ENCODE measurements at places on chromosomes 2 and 18.
A peak's percentile ranks its signal among the peaks of the same experiment; 100 is the strongest.

GRCh38 chr18:75066936-75067335 lies 142.0 kb downstream of the PTGR3 start:
- DNase-seq, result no peak

DNA sequence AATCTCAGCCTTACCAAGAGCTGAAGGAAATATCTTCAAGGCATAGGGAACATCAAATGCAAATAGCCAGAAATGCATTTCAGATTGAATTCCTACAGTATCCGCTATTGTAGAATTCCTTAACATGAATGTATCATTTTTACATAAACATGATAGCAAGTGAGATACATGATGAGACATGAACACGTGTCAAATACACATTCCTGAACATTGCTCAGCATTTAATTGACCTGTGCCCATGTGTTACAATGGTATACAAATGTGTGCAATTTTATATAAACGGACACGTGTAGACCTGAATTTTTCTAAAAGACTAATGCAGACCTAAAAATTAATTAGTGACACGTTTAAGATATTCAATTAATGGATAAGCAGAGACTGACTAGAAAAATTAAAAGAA lies 133.0 kb upstream of the TLK1 start:
- DNase-seq, result no peak

DNA sequence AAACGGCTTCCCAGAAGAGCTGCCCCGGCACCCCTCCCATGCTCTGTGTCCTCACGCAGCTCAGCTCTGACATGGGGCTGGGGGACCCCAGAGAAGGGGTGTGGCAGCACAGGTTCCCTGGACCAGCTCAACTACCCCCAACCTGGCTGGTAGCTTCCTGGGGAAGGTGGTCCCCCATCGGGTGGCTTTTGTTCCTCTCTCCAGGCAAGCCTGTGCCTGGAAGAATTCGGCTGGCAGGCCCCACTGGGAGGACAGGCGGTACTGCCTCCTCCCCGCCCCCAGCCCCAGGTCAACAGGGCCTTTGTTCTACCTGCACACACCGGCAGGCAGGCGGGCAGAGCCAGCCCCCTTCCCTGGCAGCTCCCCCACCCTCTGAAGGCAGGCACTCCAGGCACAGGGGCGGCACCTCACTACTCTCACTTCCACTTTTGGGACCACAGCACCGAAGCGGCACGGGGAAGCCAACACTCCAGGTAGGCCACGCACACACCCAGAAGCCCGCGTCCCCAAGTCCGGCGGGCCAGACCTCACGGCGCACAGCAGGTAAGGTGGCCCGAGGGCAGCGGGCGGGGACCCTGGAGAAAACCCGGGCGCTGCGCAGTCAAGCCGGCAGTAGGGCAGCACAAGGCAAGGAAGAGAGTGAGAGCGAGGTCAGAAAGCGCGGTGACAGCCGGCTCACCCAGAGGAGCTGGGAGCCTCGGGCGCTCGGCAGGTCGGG lies 1.3 kb downstream of the HS6ST1 start:
- peak; percentile 39 for DNase-seq

DNA sequence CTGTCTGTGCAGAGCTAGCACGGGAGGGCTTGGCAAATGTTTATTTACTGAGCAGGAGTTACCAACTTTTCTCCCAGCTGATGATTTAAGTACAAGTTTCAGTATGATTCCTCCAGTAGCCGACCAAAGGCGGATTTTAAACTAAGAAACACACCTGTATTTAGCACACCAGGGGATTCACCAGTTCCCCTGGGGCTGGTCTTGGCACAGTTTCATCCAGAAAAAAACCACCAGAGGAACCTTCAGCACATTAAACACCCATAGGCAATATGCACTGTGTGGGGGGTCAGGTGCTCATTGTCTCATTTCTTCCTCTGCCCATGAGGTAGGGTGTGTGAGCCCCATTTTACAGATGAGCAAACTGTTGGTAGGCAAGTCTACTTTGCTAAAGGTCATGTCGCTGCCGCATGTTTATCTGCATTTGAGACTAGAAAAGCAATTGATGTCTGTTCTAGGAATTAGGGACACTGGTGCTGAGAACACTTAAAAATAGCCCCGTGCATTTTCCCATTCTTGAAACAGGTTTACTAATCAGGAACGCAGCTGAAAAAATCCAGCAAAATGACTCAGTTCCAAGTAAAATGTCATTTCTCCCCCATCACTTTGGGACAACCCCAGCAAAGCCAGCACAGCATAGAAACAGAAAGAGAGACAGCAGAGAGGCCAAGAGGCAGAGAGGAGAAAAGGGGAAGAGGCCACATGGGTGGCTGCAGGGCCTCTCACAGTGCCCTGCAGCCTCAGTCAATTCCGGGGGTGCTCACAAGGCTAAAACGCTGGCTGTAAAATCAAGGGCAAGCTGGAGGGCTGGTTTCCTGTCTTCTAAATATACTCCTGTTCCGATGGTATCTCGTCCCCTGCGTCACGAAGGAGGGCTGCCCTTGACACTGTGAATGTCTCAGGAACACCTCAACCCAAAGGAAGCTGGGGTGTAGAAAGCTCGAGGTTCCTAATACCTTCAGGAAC lies 166.8 kb upstream of the ID2 start:
- DNase-seq, result peak; percentile 63

DNA sequence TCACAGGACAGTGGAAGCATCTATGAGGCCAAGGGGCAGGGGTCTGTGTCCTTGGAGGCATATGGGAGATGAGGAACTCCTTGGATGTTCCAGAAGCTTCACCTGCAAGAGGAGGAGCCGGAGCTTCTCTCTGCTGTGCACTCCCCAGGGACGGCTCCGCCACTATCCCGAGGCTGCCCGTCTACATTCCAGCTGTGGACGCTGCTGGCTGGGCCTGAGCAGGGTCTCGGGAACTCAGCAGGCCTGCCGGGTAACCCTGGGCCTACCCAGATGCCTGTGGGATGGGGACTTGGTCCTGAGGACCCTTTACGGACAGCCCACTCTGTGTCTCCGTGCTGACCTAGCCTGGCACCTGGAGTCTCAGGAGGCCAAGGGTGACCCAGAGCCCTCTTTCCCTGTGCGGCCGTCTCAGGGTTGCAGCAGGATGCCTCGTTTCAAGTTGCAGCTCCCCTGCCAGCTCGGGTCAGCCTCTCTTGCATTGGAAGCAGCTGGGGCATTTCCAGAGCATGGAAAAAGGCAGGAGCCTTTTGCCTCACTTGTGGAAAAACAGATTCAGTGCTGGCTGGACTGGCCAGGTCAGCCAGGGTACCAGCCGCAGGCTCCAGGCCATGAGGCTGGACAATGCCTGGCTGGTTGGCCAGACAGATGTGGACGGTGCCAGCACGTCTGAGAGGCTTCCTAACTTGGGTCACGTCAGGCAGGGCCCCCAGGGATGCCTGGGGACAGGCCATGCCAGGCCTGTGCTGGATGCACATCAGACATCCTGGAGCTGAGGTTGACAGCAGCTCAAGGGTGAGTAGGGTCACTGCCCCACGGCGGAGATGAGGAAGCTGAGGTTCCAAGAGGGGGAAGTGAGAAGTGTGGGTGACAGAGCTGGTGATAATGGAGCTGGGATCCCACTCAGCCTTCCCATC lies 41.5 kb downstream of the SCTR start:
- DNase-seq, result no peak

DNA sequence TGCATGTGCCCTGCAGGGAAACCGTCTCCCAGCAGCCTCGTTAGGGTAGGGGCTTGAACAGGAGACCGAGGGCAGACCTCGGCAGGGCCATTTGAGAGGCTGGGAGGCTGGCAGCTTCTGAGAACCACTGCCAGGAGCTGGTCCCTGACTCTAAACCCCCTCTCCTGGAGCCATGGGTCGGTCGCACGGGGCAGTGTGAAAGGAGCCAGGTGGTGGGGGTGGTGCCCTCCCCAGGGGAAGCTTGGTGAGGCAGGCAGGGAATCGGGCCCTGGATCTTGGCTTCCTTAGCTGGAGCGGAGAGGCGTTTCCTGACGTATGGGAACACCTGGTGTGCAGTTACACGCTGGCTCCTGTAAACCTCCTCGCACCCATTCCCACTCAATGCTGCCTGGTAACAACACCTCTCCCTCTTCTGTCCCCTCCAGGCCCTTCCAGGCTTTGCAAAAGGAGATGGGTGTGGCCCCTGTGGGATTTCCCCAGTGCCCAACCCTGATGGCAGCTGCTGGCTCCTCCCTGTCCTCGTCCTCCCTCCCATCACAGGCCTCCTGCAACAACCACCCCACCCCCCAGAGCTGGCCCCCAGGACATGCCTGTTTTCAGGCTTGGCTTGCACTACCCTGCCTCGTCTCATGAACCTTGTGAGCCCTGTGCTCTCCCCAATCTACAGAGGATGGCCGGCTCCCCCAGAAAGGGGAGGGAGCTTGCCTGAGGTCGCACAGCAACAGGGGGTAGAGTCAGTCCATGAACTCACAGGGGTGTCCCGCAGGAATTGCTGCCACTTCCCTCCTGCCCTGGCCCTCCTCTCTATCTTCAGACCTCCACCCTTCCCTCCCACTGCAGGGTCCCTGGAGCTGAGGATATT lies 24.4 kb downstream of the ADRA2B start:
- DNase-seq, result no peak

- no peak for DNase-seq
These were observed 19.5 kb downstream of the ARHGAP15 start for GRCh38 chr2:143148757-143149156.

GRCh38 chr2:23400703-23401102 lies 15.7 kb downstream of the KLHL29 start:
- no peak for DNase-seq

GRCh38 chr2:5685225-5685624 lies 7.0 kb upstream of the SOX11 start:
- no peak for DNase-seq

GRCh38 chr2:69514819-69515218 lies 77.6 kb upstream of the NFU1 start:
- DNase-seq, result no peak

DNA sequence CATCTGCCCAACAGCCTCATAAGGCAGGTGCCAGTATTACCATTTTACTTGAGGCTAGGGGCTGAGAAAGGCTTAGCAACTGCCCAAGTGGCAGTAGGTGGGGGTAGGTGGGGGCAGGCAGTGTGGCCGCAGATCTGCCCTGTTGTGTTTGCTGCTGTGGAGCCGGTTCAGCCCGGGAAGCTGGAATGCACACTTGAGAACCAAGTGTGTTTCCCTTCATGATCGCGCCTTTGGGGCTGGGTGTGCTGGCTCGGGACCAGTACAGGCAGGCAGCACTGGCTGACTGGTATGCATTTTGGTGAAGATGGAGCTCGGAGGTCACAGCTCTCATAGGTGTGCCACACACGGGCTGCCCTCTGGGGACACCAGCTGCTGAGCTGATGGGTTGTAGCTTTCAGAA lies 85.1 kb downstream of the CABLES1 start:
- no peak for DNase-seq

GRCh38 chr2:231334179-231334930 lies 61.2 kb upstream of the B3GNT7 start:
- DNase-seq, result no peak

GRCh38 chr2:34827398-34827797 lies 1228.3 kb upstream of the FAM98A start:
- no peak for DNase-seq

DNA sequence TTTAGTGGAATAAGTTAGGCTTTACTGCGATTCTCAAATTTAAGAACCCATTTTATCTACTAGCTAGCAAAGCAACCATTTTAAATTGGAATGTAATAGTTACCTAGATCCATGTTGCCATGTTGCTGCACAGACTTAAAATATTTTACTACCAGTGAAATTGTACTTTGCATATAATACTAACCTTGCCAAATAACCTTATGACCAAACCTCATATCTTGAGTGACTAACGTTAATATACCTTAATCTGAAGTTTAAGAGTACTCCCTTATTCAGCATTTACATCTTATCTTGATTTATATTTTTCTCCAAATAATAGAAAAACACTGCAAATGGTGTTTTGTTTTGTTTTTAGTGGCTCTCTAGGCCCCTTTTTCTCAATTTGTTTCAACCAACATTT lies 50.3 kb upstream of the NAB1 start:
- DNase-seq, result no peak

- DNase-seq, result no peak
These were observed 4.3 kb downstream of the EPG5 start for GRCh38 chr18:45962866-45963265.

DNA sequence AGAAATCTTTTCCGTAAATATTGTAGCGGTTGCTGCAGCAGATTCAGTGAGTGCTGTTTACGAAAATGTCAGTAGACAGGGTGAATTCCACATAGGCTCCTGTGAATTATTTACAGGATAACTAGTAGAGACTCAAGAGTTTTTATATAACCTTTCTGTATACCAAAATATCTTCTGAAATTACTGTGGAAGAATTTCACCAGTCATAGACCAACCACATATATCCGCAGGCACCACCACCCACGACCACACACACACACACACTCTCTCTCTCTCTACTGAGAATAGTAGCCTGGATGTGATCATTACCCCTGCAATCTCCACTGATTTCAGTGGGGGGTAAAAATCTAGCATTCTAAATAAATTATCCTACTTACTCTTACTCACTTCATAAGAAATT lies 341.8 kb downstream of the RBM43 start:
- DNase-seq, result no peak

DNA sequence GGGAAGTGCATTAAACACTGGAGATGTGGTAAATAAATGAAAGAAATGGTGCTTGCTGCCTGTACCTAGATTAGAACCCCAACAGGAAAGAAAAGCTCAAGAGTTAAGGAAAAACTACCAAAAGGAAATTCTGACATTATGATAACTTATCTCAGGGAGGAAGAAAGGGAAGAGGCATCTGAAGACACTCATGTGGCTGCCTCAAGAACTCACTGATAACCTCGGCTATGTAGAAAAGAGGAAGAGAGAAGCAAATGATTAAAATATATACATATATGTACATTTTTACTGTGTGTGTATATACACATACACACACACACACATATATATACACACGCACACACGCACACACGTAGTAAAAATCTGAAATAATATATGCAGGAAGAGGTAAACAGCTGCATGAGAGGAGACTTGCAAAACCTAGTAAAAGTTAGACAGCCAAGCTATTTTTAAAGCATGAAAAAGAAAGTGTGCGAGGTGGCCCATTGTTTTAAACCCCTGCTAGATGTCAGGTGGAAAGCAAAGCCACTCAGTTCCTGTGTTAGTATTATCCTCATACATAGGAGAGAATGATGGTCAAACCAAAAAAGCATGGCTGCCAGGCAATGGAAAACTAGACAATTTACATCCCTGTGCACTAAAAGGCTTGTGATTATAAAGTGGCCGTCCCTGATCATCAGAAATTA lies 483.0 kb upstream of the NRP2 start:
- DNase-seq, result no peak

DNA sequence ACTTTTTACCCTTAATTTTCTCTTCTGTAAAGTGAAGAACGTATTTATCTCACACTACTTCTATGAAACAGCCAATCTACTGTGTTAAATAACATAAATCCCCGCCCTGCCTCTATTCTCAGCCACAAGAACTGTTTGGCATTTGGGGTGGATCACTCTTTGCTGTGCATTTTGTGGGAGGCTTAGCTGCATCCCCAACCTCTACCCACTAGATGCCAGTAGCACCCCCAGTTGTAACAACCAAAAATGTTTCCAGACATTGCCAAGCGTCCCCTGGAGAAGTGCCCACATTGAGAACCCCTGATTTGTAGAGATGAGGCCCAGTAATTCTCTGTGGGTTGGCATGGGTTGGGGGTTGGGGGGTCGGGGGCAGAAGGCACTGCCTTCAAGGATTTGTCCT lies 94.7 kb upstream of the BOD1L2 start:
- no peak for DNase-seq

Data from activated naive CD4-positive, alpha-beta T cell treated with Interleukin-2 at 50 U/mL for 16 hours (primary cell).